ENCODE measurements at places on chromosomes 7 and 10.

DNA sequence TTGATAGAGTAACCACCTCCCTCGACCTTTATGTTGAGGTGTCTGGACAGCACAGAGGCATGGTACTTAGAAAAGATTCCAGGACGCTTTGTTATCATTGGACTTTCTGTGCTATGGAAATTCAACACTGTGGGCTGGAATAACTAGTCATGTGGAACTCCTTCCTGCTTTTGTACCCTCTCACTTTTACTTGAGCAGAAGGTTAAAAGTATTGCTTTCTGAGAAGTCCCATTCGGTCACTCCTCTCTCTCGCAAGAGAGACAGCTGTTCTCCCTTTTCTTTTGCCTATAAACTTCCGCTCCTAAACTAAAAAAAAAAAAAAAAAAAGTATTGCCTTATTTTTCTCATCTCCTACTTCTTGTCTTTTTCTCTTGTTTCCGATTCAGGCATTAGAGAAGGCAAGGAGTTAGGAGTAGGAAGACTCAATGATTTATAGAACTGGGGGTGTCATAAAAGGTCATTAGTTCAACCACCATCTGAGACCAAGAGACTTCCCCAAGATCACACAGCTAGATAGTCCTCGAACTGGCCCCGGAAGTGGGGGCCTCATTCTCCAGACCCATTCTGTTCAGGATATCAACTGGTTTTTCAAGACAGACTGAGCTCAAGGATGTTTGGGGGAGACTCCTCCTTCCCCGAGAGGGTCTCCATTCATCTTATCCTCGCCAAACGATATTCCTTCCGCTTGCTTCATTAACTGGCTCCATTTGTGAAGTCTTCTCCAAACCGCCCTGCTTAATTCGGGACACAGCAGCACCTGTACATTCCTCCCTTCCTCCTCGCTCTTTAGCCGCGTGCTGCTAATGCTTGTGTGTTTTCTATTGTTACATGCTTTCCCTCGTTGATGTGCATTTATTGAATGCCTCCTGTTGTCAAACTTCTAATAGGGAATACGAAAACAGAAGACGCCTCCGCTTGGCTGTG is 995 bp upstream of the INPP5F start:
- no peak for DNase-seq

DNA sequence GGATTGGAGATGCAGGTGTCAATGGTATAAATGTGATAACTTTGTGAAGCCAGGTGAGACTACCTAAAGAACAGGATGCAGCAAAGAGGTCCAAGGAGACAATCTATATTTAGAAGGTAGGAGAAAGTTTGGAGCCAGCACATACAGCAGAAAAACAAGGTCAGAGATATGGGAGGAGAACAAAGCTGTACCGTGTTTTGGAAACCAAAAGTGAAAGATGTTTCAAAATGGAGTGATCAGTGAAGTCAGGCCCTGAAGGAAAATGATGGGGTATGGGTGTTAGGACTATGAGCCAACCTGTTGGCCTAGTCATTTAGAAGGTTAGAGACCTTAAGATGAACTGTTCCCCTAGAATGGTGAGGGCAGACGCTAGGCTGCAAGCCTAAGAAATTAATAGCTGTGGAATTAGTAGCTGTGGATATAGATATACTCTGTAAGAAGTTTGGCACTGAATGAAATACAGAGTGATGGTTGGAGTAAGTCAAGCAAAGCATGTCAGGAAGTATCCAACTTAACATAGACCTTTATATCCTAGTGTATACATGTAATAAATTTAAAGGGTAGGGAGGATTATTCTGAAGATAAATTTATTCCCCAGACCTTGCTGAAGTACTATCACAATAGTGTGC is 149.8 kb upstream of the WNT16 start:
- no peak for DNase-seq

GRCh38 chr7:69418869-69419670 is 179.2 kb upstream of the AUTS2 start:
- no peak for DNase-seq

DNA sequence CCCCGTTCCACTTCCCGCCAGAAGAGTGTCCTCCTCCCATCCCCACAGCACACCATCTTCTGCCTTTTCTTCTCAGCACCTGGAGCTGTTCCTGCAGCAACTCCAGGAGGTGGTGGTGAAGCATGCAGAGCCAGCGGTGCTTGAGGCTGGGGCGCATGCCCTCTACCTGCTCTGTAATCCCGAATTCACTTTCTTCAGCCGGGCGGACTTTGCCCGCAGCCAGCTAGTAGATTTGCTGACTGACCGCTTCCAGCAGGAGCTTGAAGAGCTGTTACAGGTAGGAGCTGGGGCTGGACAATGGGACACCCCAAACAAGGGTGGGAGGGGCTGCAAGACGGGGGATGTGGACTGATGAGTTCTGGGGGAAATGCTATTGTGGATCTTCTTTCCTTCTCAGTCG is 19.1 kb upstream of the PVRIG start:
- DNase-seq: no peak

DNA sequence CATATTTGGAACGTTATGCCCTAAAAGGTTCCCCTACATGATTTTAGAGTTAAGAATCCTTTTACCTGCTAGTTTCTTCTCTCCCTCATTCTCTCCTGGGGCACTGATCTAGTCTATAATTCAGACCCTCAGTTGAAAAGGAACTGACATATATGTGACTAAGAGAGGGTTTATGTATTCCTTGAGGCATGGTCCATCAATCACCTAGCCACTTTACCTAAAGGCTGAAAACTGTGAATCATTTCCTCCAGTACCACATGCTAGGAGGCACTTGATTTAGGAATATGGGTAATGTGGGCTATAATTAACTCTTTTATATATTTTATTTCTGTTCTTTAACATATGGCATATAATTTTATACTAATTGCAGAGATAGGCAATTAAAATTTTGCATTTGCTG is 303.5 kb downstream of the BBS9 start:
- DNase-seq: peak; percentile 30

DNA sequence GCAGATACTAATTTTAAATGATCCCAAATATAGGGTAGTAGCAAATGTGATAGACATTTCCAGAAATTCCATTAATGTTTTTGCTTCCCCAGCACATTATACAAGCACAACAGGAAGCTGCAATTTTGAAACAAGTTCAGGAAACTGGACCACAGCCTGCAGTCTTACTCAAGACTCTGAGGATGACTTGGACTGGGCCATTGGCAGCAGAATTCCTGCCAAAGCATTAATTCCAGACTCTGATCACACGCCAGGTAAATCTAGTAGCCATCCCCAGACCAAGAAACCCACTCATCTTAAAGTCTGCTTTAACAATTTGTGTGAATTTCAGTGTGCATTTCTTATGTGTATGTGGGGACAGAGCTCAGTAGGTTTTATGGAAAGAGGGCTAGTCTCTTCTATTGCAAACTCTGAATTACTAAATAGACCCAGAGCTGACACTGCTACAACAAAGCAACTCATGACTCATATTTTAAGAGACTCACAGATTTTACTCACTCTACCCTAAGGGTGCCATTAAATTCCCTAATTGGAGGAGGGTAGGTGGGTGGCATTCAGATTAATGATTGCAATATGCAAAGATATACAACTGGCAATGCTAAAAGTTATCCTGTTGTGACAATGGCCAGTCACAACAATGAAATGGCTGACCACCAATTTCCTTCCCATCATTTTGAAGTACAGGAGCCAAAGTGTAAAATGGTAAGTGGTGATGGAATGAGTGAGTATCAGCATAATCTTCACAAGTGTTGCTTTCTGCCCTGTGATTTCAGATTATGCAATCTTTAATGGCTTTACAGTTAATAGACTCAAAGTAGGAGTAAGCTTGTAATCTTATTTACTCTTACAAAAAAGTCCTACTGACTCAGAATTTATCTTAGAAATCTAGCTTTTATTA is 317.6 kb upstream of the PLXDC2 start:
- no peak for DNase-seq

GRCh38 chr7:17010637-17011300 is 129.0 kb upstream of the AGR3 start:
- no peak for DNase-seq

DNA sequence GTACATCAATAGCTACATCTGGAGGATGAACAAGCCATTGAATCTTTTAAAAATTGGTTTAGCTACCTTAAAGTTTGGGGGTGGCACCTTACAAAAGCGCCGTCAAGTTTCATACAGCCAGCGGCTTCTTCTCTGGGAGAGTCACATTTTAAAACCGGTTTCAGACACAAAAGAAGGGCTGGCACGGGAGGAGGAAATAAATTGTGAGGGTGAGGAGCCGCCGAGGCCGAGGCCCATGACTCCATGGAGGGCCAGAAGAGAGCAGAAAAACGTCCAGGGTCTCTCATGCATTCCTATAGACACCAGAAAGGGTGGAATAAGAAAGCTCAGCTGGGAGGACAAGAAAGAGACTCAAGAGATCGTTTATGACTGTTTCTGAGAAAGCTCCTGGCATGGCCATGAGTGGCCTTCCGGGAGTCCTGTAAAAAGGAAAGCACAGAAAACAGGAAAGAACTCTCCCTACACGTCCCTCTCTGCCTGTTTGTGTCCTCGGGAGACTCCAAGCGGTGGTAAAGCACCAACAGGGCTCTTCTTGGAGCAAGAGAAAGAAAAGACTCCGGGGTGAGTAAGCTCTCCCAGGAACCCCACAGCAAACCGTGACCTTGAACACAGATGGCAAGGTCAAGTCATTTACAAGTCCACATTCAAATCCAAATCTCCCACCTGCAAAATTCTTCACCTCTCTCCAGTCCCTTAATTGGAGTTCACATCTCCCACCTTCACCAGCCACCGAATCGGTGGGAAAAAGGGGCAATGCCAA is 1.8 kb downstream of the FRAT2 start:
- peak; percentile 76 for DNase-seq

- no peak for DNase-seq
Observed at GRCh38 chr10:123890756-123891143, 857 bp downstream of the CPXM2 start.

- DNase-seq: no peak
Observed at GRCh38 chr7:99693427-99694200, 13.8 kb upstream of the CYP3A5 start.

- DNase-seq: no peak
Observed at GRCh38 chr7:103571586-103571985, 125.6 kb upstream of the SLC26A5 start.

- no peak for DNase-seq
Observed at GRCh38 chr10:60390224-60390626, 550 bp upstream of the ANK3 start.

DNA sequence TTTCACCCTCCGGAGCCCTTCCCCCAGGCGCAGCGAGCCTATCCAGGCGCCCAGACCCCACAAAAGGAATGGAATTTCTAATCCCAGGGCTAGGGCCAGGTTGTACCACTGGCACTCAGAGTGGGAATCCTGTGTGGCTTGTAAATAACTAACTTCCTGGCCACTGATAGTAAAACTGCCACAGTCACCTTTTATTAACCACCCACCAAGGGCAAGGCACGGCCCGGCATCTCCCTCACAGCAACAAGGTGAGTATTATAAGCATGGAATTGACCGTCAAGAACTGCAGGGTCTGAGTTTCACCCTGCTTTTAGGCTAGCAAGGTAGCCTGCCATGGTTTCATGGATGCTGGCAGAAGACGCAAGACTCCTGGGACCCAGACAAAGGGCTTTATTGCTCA is 51.1 kb downstream of the SPOCK2 start:
- no peak for DNase-seq

GRCh38 chr10:33382921-33383713 is 48.6 kb upstream of the NRP1 start:
- DNase-seq: no peak
